Activated naive CD8-positive, alpha-beta T cell treated with anti-CD3 and anti-CD28 coated beads for 36 hours (primary cell): ENCODE measurements at places on chromosomes 12 and 14. TPM values are rescaled to one million over a fixed set of nuclear protein-coding genes. Genes with fewer than 3 reads are reported as not detected.

GRCh38 chr12:3035815-3036702, 41.1 kb upstream of the TSPAN9 start:
- H3K27ac ChIP-seq: no peak overlapping the region
- H3K27me3 ChIP-seq: no peaks in the 10 kb centered on the region
- no peaks in the 10 kb centered on the region for H3K4me1 ChIP-seq
- DNase-seq: no peak
- no peak overlapping the region for H3K4me3 ChIP-seq
- H3K36me3 ChIP-seq: no peaks in the 10 kb centered on the region

DNA sequence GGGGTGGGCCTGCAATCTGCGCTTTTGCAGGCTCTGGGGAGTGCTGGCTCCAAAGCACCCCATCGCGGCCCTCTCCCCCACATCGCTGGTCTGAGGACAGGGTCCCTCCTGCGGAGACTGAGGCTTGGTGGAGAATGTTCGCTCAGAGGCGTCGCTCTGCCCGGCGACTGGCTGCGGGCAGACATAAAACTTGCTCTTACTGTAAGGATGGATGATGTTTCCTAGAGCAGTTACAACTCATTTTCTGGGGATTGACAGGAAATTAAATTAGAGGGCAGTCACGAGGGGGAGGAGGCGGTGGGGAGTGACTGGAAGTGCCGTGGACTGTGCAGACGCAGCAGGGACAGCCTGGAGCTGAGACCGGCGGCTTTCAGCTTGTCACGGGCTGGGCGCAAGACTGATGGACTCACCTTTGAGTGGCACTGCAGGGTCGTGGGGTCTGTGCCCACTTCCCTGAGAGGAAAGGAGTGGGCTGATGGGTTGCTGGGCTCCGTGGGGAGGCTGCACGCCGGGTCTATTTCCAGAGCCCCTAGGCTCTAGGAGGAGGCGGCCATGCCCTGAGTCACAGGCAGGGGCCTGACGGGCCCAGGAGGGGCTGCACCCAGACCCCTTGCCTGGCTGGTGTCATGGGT, 32.8 kb downstream of the NOC4L start:
- H3K27ac ChIP-seq: no peak overlapping the region
- H3K4me1 ChIP-seq: peaks cover 34% of the 10 kb centered on the region
- no peaks in the 10 kb centered on the region for H3K36me3 ChIP-seq
- H3K4me3 ChIP-seq: no peak overlapping the region
- DNase-seq: no peak

- H3K36me3 ChIP-seq: peaks cover 30% of the 10 kb centered on the region
- no peak for DNase-seq
- no peaks in the 10 kb centered on the region for H3K27me3 ChIP-seq
- H3K27ac ChIP-seq: peak overlapping the region; percentile 58
- peaks cover 21% of the 10 kb centered on the region for H3K4me1 ChIP-seq
These were observed 13.6 kb downstream of the MDM2 start for GRCh38 chr12:68821357-68822188.

DNA sequence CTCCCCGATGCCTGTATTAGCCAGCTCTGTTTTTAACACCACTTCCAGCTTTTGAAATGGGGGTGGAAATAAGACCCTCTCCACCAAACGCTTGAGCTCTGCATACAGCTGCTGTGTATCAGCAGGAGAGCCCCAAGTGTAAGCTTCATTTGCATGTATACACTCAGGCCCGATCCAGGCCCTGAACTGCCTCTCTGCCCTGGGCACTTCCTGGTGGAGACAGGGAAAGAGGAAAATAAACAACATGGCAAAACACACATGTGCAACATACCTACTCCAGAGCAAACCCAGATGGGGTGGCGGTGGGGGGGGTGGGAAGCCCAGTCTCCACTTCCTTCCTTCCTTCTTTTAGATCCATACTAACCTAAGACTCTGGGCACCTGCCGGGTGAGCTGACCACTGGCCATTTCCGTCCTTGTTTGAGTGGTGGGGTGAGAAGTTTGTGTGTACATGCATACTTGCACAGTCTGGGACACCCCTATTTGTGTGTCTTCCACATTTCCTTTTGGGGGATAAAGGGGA, 55.3 kb downstream of the RBM19 start:
- H3K4me1 ChIP-seq: no peaks in the 10 kb centered on the region
- no peak for DNase-seq
- peaks cover 38% of the 10 kb centered on the region for H3K36me3 ChIP-seq
- H3K27ac ChIP-seq: no peak overlapping the region
- H3K4me3 ChIP-seq: no peak overlapping the region

- no peak overlapping the region for H3K4me3 ChIP-seq
- DNase-seq: no peak
- H3K36me3 ChIP-seq: no peaks in the 10 kb centered on the region
- no peak overlapping the region for H3K27ac ChIP-seq
- H3K4me1 ChIP-seq: no peaks in the 10 kb centered on the region
These were observed 59.3 kb downstream of the ABCC9 start for GRCh38 chr12:21881965-21882364.

DNA sequence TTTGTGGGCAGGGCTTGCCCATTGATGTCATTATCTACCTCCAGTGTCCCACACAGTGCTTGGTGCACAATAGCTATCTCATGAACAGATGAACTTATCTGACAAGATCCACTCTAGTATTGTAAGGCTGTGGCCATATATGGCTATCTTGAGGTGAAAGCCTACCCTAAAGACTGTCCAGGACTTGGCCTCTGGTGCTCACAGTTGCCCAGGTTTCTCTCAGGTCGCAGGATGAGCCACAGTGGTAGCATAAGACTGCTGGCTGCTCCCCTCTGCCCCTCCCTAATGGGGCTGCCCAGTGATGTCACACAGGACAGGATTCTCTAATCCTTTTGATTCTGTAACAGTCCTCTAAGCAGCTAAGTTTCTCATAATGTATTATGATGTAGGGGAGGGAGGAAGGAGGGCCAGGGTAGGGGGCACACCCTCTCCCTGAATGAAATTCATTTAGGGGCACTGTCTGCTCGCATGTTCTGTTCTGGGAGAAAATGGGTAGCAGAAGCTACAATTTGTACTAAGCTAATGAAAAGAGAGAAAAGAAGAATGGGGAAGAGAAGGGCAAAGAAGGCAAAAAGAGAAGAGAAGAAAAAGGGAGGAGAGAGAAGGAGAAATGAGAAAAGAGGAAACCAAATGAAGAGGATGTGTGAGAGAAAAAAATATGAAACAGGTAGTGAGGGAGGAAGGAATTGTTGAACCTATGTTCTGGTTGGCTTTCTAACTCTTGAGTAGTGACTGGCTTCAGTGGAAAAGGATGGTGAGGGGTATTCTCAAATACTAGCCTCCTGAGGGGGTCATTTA, 3.4 kb upstream of the PPM1A start:
- peaks cover 27% of the 10 kb centered on the region for H3K4me1 ChIP-seq
- no peak overlapping the region for H3K27ac ChIP-seq
- peaks cover 7% of the 10 kb centered on the region for H3K36me3 ChIP-seq
- DNase-seq: peak; percentile 12

GRCh38 chr14:105099778-105100177, 34.5 kb upstream of the GPR132 start:
- H3K27ac ChIP-seq: no peak overlapping the region
- H3K4me3 ChIP-seq: no peak overlapping the region
- peaks cover 16% of the 10 kb centered on the region for H3K27me3 ChIP-seq
- no peaks in the 10 kb centered on the region for H3K36me3 ChIP-seq

DNA sequence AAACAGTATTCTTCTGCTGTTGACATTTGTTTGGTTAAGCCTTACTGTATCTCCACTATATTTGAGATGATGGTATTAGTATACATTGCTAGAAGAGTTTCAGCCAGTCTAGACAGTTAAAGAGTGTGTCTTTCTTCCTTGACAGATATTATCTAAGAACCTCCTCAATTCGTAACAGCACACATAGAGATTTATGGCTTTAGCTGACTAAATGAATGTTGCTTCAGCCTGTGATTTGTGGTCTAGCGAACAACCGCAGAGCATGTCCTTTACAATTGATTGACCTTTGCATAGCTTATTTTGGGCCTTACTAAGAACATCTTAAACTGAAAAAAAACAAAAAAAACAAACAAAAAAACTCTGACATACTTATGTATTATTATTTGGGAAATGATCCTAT, 122.2 kb downstream of the DAAM1 start:
- peaks cover 2% of the 10 kb centered on the region for H3K4me1 ChIP-seq
- H3K36me3 ChIP-seq: no peaks in the 10 kb centered on the region
- H3K4me3 ChIP-seq: no peak overlapping the region
- no peak overlapping the region for H3K27ac ChIP-seq
- no peak for DNase-seq

DNA sequence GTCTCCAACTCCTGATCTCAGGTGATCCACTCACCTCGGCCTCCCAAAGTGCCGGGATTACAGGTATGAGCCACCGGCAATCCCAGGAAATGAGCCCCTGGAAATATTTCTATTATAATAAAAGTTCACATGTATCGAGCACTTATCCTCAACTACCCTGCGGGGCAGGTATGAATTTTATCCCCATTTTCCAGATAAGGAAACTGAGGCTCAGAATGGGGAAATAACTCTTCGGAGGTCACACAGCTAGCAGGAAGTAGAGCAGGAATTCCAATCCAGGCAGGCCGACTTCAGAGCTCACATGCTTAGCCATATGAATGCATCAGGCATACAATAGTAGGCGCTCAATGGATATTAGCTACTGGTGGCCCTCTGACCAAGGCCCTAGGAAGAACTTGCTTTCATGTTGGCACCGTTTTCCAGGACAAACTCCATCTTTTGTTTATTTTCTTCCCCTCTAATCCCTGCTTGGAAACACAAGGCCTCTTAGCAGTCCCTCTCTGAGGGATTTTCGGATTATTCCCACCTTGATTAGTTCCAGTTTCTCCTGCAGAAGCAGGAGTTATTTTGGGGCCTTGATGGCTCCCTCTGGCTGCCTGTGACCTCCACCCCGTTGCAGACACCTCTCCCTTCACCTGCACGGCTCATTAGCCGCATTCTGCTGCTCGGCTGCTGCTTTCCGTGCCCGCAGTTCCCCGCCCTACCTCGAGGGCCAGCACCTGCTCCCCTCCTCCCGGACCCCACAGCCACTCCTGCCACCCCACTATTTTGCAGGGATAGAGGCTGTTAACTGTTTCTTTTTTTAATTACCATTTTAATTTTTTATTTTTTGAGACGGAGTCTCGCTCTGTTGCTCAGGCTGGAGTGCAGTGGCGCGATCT, 18.7 kb upstream of the POP5 start:
- H3K27me3 ChIP-seq: peaks cover 4% of the 10 kb centered on the region
- no peak for DNase-seq
- H3K27ac ChIP-seq: no peak overlapping the region

DNA sequence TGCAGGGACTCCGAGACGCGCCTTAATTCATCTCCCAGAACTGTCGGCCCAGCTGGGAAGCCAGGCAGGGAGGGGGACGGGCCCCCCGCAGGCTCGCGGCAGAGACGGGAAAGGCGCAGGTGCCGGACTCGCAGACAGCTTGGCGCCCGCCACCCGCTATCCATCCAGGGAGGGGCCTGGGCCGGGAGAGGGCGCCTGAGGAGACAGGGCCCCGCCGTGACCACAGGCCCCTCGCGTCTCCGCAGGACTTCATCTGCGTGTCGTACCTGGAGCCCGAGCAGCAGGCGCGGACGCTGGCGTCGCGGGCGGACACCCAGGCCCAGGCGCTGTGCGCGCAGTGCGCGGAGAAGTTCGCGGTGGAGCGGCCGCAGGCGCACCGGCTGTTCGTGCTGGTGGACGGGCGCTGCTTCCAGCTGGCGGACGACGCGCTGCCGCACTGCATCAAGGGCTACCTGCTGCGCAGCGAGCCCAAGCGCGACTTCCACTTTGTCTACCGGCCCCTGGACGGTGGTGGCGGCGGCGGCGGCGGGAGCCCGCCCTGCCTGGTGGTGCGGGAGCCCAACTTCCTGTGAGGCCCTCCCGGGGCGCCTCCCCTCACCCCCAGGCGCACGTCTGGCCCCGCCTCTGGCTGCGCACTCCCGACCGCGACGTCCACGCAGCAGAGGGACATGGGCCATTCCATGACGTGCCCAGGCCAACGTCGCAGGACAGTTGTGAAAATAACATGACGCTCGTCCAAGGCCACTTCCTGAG, 60.6 kb downstream of the LGMN start:
- H3K27me3 ChIP-seq: no peaks in the 10 kb centered on the region
- no peak overlapping the region for H3K4me3 ChIP-seq
- DNase-seq: no peak
- H3K4me1 ChIP-seq: peaks cover 6% of the 10 kb centered on the region
- peaks cover 12% of the 10 kb centered on the region for H3K36me3 ChIP-seq

- no peaks in the 10 kb centered on the region for H3K36me3 ChIP-seq
- H3K27me3 ChIP-seq: peaks cover 49% of the 10 kb centered on the region
- DNase-seq: peak; percentile 4
- peak within 1 kb of the TSS; percentile 34 for H3K4me3 ChIP-seq
- no peak within 1 kb of the TSS for H3K27ac ChIP-seq
These were observed at the start of gene SLC25A21 for GRCh38 chr14:37172024-37172869. Gene SLC25A21, minus strand, starts transcription at chr14:37172606.

DNA sequence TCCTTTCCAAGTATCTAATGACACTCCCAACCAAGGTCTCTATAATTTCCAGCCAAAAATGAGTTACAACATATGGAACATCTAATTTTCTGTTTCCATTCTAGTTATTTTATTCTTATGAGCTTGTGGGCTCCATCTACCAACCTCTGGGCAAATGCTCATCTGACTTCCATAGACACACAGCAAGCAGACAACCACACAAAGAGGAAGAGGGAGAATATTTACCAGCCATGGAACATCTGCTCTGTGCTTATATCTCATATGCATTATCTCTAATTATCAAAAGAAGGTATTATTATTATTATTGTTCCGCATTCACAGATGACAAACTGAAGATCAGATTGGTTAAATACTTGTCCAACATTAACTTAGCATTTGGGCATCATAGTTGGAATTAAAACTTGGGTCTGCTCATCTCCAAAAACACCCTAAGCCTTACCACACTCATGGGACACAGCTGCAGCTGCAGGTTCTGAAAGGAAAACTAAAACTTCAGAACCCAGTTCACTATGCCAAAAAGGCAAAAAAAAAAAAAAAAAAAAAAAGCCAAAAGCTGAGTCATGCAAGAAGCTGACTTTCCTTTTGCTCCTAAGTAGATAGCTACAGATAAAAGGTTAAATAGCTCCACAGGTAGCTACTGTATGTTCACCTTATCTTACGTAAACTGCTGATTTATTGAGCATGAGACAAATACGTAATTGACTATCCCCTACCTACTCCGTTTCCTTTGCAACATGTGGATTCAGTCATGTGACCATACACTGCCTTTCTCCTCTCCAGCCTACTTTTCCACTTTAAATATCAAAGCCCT, 23.6 kb upstream of the TCL1B start:
- H3K4me3 ChIP-seq: no peak overlapping the region
- H3K27me3 ChIP-seq: no peaks in the 10 kb centered on the region
- no peaks in the 10 kb centered on the region for H3K36me3 ChIP-seq
- peak overlapping the region; percentile 18 for H3K27ac ChIP-seq
- no peak for DNase-seq

The SLC7A7 gene
- 0.56 TPM for total RNA-seq

The HOXC13 gene
- not detected for total RNA-seq

The SYCP3 gene
- 0.22 TPM for total RNA-seq

The TSPAN8 gene
- not detected for total RNA-seq

The AMDHD1 gene
- 1.5 TPM for total RNA-seq

The ADSS1 gene
- 0.87 TPM for total RNA-seq

The APEX1 gene
- 277 TPM for total RNA-seq
